ENCODE measurements at places on chromosomes 5 and 9. TPM values are rescaled to one million over a fixed set of nuclear protein-coding genes. Genes with fewer than 3 reads are reported as not detected.
A peak's percentile ranks its signal among the peaks of the same experiment; 100 is the strongest.

The IFNA2 gene
- total RNA-seq: not detected

DNA sequence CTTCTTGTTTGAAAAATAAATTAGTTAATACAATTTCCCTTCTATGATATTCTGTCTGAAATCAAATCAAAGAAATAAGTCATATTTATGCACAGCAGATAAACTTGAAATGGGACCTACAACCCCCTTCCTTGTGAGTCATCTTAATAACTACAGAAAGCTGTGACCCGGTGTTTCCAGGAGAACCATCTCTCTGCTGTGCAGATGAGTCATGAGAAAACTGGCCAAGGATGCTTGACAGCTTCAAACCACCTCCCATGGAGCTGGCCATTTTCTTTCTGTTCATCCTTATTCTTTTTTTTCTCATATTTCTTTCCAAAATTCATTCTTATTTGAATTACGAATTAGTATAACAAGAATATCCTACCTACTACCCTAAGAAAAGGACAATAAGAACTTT, 43.4 kb upstream of the NR4A3 start:
- peak; percentile 88 for DNase-seq

The RPL35 gene
- total RNA-seq: 2,941 TPM

GRCh38 chr5:5588887-5589826, 166.7 kb downstream of the ICE1 start:
- DNase-seq: no peak

- DNase-seq: no peak
These were observed 494 bp upstream of the STK32A start for GRCh38 chr5:147234239-147234824.

DNA sequence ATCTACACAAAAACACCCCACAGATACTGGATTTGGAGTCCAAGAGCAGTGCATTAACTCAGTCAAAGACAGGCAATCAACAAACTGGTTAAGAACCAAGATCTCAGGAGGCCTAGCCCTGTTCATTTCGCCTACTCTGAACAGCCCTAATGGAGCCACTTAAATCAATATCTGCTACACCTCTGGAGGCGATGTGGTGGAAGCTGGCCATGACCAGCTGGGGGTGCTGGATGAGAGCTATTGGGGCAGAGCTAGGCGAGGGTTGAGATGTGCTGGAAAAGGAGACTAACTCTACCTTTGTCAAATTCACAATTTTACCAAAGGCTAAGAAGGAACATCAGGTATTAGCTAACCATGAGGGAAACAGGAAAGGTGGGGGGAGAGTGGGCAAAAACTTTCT, 23.3 kb upstream of the ARSB start:
- no peak for DNase-seq

The ALDOB gene
- not detected for total RNA-seq

DNA sequence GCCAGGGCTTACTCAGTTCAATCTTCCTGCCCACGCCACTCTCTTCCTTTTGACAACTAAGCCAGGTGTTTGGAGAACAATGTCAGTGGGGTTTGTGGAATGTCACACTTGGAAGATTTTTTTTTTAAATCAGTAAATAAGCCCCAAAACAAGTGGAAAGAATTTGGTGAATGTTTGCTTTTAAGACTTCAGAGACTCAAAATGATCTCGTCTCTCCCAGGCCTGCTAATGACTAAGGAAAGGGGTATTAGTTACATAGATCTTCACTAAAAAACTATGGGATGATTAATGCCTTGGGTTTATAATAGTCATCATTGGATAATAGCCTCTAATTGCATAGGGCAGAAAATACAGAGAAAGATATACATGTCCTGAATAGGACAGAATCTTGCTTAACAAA, 166.4 kb downstream of the DMRT2 start:
- peak; percentile 3 for DNase-seq

DNA sequence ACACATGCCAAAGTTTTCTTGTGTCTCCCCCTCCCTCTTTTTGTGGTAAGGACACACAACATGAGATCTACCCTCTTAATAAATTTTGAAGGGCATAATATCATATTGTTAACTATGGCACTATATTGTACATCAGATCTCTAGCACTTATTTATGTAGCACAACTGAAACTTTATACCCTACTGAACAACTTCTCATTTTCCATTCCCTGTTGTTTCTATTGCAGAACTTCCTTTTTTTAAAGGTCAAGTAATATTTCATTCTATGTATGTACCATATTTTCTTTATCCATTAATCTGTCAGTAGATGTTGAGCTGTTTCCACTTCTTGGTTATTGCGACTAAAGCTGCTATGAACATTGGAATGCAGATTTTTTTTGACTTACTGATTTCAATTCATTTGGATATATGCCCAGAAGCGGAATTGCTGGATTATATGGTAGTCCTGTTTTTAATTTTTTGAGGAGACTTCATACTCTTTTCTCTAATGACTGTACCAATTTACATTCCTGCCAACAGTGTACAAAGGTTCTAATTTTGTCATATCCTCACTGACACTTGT, 305.3 kb downstream of the PRR16 start:
- DNase-seq: no peak

GRCh38 chr5:130002876-130003275, 98.6 kb downstream of the CHSY3 start:
- no peak for DNase-seq

The FOXD4L4 gene
- not detected for total RNA-seq

GRCh38 chr5:131382407-131383395, 118.8 kb downstream of the CDC42SE2 start:
- peak; percentile 84 for DNase-seq

The GLDC gene
- 2.9 TPM for total RNA-seq

DNA sequence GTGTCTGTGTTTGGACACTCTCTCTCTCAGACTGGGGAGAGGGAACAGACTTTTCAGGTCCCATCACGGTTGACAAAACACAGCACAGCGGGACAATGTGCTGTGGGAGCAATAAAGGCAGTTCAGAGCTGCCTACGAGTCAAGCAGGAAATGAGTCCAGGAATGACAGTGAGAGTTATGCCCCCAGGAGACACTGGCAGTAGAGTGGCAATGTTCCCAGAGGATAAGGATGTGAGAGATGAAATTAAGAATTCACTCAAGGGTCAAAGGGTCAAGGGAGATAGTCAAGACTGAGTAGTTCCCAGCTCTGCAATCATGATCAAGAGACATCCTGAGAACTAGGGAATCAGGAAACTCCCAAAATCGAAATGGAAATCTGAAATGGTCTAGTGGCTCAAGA, 156.1 kb downstream of the LURAP1L start:
- peak; percentile 59 for DNase-seq

GRCh38 chr5:149353911-149354310, 3.9 kb upstream of the PCYOX1L start:
- DNase-seq: no peak

DNA sequence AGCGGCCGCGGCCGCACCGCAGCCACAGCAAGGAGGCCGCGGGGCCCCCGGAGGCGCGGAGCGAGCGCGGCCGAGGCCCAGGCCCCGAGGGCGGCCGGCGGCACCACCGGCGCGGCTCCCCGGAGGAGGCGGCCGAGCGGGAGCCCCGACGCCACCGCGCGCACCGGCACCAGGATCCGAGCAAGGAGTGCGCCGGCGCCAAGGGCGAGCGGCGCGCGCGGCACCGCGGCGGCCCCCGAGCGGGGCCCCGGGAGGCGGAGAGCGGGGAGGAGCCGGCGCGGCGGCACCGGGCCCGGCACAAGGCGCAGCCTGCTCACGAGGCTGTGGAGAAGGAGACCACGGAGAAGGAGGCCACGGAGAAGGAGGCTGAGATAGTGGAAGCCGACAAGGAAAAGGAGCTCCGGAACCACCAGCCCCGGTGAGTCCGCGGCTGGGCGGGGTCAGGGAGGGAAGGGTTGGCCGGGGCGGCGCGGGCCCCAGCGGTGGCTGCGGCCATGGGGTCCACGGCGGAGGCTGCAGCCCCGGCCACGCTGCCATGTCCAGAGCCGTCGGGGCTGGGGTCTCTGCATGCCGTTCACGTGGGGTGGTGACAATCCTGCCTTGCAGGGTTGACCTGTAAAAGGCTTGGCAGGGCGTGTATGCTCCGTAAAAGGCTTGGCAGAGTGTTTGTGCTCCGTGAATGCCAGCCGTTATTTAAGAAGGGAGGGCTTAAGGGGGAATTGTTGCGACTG, 146.0 kb downstream of the CACNA1B start:
- no peak for DNase-seq

The PRLR gene
- total RNA-seq: 0.36 TPM

- DNase-seq: no peak
These were observed 102.4 kb downstream of the PCSK1 start for GRCh38 chr5:96330530-96331140.

The GFM2 gene
- 103 TPM for total RNA-seq

GRCh38 chr9:125659954-125660353, 47.1 kb downstream of the MAPKAP1 start:
- peak; percentile 80 for DNase-seq

The CDK7 gene
- total RNA-seq: 96.2 TPM

DNA sequence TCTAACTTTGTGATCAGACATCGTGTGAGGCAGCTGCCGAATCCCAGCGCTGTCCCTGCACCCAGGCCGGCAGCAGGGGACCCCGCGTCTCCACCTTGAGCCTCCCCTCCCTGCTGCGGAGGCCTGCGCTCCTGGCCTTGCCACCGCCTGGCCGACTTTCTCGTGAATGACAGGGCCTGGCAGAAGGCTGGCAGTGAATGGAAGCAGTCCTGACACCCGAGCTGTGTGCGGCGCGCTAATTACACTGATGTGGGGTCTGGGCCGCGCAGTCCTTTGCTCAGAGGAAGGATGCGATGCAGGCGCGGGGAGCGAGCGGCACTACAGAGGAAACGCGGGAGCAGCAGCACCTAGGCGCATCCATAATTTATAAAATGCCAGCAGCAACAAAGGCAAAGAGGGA, 40.3 kb downstream of the POU4F3 start:
- no peak for DNase-seq

DNA sequence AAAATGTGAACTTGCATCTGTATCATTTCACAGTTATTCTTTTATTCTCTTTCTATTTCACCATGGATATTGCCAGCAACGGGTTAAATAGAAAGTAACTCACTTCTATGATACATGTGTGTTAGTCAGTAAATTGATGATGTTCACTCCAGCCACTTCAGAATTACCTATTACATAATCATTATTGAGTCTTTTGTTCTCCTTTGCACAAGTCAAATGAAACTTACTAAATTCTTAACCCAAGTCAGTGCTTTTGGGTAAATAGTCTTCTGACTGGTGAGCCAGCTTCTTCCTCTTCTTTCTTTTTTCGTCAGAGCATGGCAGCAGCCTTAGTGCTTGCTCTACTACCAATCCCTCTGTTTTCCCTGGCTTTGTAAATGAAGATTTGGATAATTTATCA, 344.3 kb downstream of the RAB3C start:
- no peak for DNase-seq

GRCh38 chr9:128142061-128142460, 7.2 kb upstream of the LCN2 start:
- no peak for DNase-seq

GRCh38 chr5:56838409-56839039, 23.2 kb downstream of the MAP3K1 start:
- peak; percentile 81 for DNase-seq

Measured in A172 (cell line).